IPS DF 6.9 (cell line): ENCODE measurements at places on chromosomes 4 and X.

DNA sequence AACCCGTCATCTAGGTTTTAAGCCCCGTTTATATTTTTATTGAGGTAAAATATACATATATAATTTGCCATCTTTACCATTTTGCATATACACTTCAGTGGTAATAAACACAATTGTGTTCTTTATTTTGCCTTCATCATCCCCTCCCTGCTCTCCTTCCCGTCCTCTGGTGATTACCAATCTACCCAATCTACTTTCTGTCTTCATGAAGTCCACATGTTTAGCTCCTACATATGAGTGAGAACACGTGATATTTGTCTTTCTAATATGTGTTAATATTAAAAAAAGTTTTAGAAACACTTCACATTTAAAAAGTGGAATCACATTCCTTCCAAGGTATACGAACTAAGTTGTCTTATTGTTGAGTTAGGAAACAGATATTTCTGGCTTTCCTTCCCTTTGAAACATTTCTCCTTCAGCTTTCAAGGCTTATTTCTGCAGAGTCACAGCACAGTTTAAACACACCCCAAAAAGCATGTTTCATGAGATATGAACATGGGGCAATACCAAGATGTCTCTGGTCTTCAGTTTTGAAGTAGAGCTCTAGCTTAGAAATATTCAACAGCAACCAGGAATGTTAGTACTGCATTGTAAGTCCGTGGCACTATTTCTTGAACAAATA, 35.9 kb downstream of the GYPA start:
- H3K27ac ChIP-seq, result no peak overlapping the region
- H3K4me3 ChIP-seq, result no peak overlapping the region
- no peaks in the 10 kb centered on the region for H3K36me3 ChIP-seq
- H3K4me1 ChIP-seq, result peaks cover 2% of the 10 kb centered on the region; the same call in 1 of the 2 replicates

DNA sequence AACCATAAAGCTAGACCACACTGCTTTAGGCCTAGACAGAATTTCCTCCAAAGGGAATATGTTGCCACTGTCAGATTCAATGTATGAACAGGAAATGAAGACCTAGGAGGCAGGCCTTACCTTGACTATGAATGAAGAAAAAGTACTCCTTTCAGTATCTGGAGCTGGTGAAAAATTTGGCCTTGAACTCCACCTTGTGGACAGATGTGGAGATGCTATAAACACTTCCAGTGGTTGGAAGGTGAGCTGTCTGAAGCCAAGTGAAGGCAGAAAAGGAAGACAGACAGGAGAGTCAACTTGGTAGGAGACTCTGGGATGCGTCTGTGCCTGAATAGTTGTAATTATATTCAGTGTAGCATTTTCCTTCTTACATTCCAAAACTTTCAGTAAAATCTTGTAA, 17.2 kb downstream of the SPIN3 start:
- no peak overlapping the region for H3K27ac ChIP-seq
- no peak overlapping the region for H3K4me3 ChIP-seq
- DNase-seq, result no peak
- H3K36me3 ChIP-seq, result no peaks in the 10 kb centered on the region

- DNase-seq, result no peak
- H3K4me1 ChIP-seq, result no peaks in the 10 kb centered on the region
- no peak overlapping the region for H3K27ac ChIP-seq
- H3K4me3 ChIP-seq, result no peak overlapping the region
- H3K27me3 ChIP-seq, result no peaks in the 10 kb centered on the region
Observed at GRCh38 chr4:7574287-7575014, 139.7 kb upstream of the PSAPL1 start.

DNA sequence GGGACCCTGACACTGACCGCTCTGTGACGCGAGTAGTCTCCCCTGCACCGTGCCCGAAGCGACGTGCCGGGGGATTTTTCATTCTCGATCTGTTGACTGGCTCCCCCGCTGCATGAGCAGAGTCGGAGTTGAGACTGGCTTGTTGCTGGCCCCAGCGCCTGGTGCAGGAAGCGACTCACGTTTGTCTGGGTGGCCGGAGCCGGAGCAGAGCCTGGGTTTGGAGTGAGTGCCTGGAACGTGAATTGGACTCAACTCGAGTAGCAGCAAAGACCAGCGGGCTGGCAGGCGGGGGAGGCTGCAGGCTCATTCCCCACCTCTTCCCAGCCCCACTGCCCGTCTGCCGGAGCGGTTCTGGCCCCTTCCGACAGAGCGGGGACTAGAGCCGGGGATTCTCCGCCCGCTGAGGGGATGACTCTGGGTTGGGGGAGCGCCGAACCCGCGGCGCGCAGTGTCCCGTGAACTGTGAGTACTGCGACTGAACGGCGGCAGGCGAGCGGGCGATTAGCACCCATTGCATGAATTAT, 554 bp downstream of the PCDH7 start:
- H3K36me3 ChIP-seq, result no peaks in the 10 kb centered on the region
- H3K4me1 ChIP-seq, result 0 out of 2 replicates have a peak, but pooled peaks cover 3% of the 10 kb centered on the region

DNA sequence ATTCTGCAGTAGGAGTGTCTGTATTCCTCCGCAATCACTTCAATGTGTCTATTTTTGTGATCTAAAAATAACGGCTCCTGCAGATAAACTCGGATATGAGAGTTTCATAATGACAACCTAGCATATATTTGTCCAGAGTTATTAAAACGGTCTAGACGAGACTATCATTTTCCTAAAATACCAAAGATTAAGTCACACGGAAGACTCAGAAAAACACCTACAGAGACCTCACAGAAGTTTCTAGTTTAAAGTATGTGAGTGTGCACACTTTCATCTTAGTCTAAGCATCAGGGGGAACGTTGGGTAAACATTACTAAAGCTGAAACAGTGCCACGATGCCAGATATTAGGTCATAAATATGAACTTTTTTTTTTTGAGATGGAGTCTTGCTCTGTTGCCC, 156.9 kb downstream of the AFAP1 start:
- H3K4me1 ChIP-seq, result no peaks in the 10 kb centered on the region
- H3K27ac ChIP-seq, result no peak overlapping the region
- peaks cover 4% of the 10 kb centered on the region; the same call in 1 of the 2 replicates for H3K36me3 ChIP-seq

DNA sequence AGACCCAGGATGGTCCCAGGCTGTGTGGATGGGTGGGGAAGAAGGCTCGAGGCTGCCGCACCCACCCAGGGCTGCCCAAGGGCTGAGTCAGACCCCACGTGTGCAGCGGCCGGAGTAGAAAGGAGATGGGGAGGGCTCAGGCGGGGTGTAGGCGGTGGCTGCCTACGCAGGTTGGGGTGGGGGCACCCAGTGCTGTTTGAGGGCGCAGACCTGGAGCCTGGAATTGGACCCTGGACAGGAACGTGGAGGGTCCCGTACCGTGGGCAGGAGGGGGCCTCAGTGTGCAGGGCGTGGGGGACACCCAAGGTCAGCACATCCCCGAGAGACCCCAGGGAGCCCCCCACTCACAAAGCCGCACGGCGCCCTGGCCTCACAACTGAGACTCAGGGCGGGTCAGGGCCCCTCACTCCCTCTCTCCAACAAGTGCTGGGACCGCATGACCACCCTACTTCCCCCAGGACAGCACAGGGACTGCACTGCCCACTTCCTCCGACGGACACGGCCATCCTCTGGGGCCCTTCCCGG, 79.9 kb downstream of the FAM53A start:
- H3K36me3 ChIP-seq, result no peaks in the 10 kb centered on the region; the same call in 1 of the 2 replicates
- no peak overlapping the region for H3K27ac ChIP-seq
- DNase-seq, result no peak
- H3K4me1 ChIP-seq, result peaks cover 2% of the 10 kb centered on the region; the same call in 1 of the 2 replicates
- H3K4me3 ChIP-seq, result no peak overlapping the region

DNA sequence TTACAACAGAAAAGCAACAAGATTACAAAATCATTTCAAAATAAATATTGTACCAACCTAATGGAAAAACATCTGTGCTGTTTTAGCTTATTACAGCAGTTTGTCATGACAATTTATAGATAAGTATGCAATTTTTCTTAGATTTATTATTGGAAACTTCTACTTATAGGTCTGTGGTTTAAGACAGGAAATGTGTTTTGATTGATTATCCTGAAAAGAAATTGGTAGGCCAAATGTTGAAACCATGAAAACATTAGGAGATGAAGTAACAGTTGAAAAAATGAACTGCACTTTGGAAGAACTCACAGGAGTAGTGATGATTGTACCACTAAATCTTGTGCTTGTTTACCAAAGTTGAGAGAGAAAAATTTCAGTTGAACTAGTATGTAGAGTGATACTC, 162.2 kb upstream of the GIMD1 start:
- H3K36me3 ChIP-seq, result no peaks in the 10 kb centered on the region
- DNase-seq, result no peak
- H3K4me1 ChIP-seq, result no peaks in the 10 kb centered on the region
- no peaks in the 10 kb centered on the region for H3K27me3 ChIP-seq
- no peak overlapping the region for H3K27ac ChIP-seq

GRCh38 chrX:95057341-95057740, 1383.3 kb downstream of the FAM133A start:
- no peak for DNase-seq
- no peak overlapping the region for H3K4me3 ChIP-seq
- no peaks in the 10 kb centered on the region for H3K27me3 ChIP-seq
- no peaks in the 10 kb centered on the region for H3K4me1 ChIP-seq
- no peaks in the 10 kb centered on the region for H3K36me3 ChIP-seq

DNA sequence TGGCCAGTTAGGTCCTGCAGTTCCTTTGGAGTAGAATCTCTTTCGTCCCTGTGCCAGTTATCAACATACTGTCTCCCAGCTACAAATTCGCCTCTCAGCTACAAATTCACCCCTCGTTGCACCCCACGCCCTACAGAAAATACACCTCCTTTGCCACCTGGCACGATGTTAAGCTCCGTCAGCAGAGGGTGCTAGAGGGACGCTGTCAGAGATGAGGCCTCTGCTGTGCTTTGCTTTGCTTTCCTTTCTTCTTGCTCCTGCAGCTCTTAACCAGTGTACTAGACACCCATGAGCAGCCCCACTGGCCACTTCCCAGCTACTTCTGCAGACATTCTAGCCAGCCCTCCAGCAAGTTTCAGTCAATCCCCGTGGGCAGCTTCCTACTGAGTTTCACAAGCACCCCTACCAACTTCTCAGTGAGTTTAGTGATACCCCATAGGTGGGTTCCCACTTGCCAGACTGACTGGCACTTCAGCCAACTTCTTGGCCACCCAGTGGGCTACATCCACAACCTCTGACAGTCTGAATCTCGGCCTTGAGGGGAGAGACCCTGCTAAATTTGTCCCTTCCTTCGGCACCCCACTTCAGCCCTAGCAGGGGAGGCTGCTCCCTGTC, 21.8 kb downstream of the HAUS3 start:
- no peak overlapping the region for H3K27ac ChIP-seq
- no peak overlapping the region for H3K4me3 ChIP-seq
- H3K36me3 ChIP-seq, result no peaks in the 10 kb centered on the region

DNA sequence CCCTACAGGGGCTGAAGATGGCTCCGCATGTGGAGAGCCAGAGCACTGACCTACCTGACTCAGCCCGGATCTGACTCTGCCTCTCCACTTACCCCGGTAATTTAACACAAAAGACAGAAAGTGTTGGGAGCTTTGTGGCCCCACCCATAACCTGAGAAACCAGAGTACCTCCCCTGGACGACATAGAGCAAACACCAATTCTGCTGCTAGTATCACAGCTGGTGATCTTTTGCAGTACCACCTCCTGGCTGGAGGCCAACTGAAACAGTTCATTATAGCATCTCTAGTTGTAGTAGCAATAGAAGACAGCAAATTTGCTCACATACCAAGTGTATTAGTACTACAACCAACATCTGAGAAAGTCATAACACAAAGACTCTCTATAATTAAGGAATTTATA, 443.9 kb downstream of the KLHL4 start:
- no peaks in the 10 kb centered on the region for H3K27me3 ChIP-seq
- H3K36me3 ChIP-seq, result no peaks in the 10 kb centered on the region
- H3K4me3 ChIP-seq, result no peak overlapping the region
- no peaks in the 10 kb centered on the region for H3K4me1 ChIP-seq

GRCh38 chr4:119068529-119068962, 67.1 kb upstream of the MYOZ2 start:
- no peaks in the 10 kb centered on the region for H3K36me3 ChIP-seq
- DNase-seq, result no peak
- no peaks in the 10 kb centered on the region for H3K27me3 ChIP-seq
- no peaks in the 10 kb centered on the region for H3K4me1 ChIP-seq
- no peak overlapping the region for H3K27ac ChIP-seq

DNA sequence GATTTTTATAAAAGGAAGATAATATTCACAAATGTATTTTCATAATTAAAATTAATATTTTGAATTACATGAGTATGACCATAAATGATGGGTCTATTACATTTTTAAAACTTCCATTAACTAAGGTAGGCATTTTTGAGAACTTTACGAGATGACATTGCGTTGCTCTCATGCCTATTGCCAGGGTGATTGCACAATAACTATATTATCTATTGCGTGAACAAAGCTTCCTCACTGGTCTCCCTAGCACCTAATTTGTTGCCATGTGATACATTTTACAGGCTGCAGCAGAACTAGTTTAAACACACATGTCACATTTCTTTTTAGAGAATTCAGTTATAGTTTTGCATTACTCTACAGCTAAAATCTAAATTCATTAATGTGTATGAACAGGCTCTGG, 289.7 kb upstream of the GRID2 start:
- no peaks in the 10 kb centered on the region for H3K27me3 ChIP-seq
- no peaks in the 10 kb centered on the region for H3K4me1 ChIP-seq
- no peaks in the 10 kb centered on the region for H3K36me3 ChIP-seq
- H3K4me3 ChIP-seq, result no peak overlapping the region
- no peak for DNase-seq
- H3K27ac ChIP-seq, result no peak overlapping the region

- H3K4me1 ChIP-seq, result no peaks in the 10 kb centered on the region
- H3K36me3 ChIP-seq, result no peaks in the 10 kb centered on the region
- DNase-seq, result no peak
- no peaks in the 10 kb centered on the region for H3K27me3 ChIP-seq
Observed at GRCh38 chrX:26007462-26007861, 130.7 kb upstream of the MAGEB18 start.

- no peak for DNase-seq
- no peaks in the 10 kb centered on the region for H3K27me3 ChIP-seq
- H3K4me3 ChIP-seq, result no peak overlapping the region
Observed at GRCh38 chr4:67470871-67471270, 74.4 kb downstream of the CENPC start.

- no peaks in the 10 kb centered on the region for H3K36me3 ChIP-seq
- H3K27ac ChIP-seq, result no peak overlapping the region
- H3K4me1 ChIP-seq, result no peaks in the 10 kb centered on the region
- no peak for DNase-seq
- no peak overlapping the region for H3K4me3 ChIP-seq
- no peaks in the 10 kb centered on the region for H3K27me3 ChIP-seq
Observed at GRCh38 chr4:117328333-117328732, 243.0 kb upstream of the TRAM1L1 start.

DNA sequence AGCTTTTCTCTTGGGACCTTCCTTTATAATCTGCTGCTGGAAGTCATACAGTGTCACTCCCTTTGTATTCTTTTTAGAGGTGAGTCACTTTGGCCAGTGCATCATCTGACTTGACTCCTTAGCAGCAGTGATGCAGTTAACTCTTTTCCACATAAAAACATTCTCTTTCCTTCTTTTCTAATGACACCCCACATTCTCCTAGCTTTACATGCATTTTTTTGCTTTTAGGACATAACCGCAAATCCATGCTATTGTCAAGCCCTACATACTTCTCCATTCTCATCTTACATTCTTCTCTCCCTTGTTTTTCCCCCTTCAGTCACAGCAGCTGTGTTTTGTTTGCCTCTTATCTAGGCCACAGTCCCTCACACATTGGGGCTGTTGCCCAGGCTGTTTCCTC, 55.1 kb downstream of the ZNF330 start:
- H3K36me3 ChIP-seq, result no peaks in the 10 kb centered on the region
- H3K4me1 ChIP-seq, result no peaks in the 10 kb centered on the region
- H3K4me3 ChIP-seq, result no peak overlapping the region
- no peak for DNase-seq
- no peak overlapping the region for H3K27ac ChIP-seq

- no peaks in the 10 kb centered on the region for H3K36me3 ChIP-seq
- no peak overlapping the region for H3K27ac ChIP-seq
- no peaks in the 10 kb centered on the region for H3K27me3 ChIP-seq
Observed at GRCh38 chrX:85037114-85037513, 33.4 kb downstream of the APOOL start.

GRCh38 chr4:177163532-177163931, 146.1 kb upstream of the NEIL3 start:
- no peaks in the 10 kb centered on the region for H3K36me3 ChIP-seq
- no peak for DNase-seq
- H3K27me3 ChIP-seq, result no peaks in the 10 kb centered on the region
